ENCODE measurements at places on chromosomes 13 and 19.

DNA sequence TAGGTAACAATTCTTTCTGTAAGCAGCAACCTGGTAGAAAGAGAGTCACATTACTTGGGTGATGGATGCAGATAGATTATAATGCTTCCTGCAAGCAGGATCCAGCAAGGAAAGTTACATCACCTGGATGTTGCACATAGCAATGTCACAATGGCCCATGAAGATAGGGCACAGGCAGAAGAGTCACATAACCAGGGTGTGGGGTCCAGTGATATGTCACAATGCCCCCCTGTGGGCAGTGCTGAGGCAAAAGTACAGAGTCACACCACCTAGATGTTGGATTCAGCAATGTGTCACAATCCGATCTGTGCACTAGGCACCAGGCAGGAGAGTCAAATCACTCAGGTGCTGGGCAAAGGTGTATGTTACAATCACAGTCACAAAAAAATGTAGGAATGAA, 4.0 kb upstream of the ZNF43 start:
- DNase-seq = no peak

DNA sequence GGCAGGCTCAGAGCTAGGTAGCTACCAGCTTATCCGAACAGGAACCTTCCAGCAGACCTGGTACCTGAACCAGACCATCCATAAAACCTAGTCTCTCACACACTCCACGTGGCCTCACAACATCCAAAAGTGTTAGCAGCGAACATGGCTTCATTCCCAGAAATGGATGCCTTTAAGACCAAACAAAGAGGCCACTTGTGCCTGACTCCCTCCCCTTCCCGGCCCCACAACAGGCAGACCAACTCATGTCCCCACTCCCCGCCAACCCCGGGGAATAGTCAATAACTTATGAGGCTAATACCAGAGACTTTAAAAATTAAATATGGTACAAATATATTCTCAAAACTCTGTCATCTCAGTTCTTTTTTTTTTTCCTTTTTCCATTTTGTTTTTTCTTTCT, 46.2 kb downstream of the ZNF557 start:
- DNase-seq = no peak

- no peak for DNase-seq
Measured at GRCh38 chr19:48964205-48965039, 687 bp upstream of the FTL start.

GRCh38 chr19:7004313-7004931, 16.8 kb downstream of the MBD3L2B start:
- no peak for DNase-seq

- no peak for DNase-seq
Measured at GRCh38 chr13:110137680-110138009, 169.3 kb downstream of the COL4A1 start.

DNA sequence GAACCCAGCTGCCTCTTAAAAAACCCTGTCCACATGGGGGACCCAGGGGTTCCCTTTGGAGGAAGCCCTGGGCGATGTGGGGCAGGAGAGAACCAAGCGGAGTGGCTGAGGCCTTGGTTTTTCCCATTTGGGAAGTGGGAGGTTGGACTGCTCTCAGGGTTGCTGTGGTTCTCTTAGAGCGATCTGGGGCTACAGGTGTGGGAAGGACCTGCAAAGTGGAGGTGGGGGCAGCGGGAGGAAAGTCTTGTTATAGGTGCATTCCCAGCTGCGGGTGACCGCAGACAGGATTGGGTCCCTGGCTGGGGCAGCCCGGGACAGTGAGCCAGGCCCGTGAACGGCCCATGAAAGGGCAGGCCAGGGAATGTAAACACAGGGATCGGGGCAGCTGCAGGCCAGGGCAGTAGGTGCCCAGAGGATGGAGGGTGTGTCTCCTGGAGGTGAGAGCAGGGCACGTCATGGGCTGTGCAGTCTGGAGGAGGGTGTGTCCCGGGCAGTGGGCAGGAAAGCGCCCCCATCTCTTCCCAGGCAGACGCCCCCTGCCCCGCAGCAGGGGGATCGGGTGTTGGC, 814 bp downstream of the SLC25A23 start:
- no peak for DNase-seq

DNA sequence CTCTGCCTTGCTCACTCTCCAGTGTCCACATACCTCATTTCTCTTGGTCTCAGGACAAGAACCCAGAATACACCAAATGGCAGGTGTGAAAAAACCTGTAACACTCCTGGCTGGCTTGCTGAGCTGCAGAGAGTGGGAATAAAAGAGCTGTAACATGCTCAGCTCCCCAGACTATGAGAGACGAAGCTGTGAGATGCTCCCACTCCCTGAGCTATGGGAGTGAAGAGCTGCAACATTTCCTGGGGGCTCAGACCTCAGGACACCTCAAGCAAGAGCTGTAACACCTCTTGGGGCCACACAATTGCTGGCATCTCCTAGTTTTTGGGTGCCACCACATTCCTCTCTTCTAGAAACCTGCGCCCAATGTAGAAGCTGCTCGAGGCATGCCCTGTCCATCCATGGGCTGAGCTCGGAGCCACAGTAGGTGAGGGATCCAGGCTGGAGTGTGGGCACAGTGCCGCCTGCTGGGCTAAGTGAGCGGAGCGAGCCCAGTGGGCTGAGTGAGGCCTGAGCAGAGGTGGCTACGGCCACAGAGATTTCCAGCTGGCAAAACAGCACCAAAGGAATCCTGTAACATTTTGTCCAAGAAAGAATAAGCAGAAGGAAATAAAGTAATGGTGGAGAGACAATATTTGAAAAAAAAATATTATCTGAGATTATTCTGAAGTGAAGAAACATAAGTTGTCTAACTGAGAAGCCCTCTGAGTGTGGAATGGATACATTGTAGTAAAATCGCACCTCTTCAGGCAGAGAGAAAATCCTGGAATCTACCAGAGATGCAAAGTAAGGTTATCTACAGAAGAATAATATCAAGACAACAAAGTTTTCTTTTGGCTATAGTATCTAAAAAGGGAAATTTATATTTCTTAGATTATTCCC, 186.2 kb upstream of the PCDH9 start:
- no peak for DNase-seq

- DNase-seq = no peak
Measured at GRCh38 chr19:58394821-58395219, 636 bp upstream of the RNF225 start.

DNA sequence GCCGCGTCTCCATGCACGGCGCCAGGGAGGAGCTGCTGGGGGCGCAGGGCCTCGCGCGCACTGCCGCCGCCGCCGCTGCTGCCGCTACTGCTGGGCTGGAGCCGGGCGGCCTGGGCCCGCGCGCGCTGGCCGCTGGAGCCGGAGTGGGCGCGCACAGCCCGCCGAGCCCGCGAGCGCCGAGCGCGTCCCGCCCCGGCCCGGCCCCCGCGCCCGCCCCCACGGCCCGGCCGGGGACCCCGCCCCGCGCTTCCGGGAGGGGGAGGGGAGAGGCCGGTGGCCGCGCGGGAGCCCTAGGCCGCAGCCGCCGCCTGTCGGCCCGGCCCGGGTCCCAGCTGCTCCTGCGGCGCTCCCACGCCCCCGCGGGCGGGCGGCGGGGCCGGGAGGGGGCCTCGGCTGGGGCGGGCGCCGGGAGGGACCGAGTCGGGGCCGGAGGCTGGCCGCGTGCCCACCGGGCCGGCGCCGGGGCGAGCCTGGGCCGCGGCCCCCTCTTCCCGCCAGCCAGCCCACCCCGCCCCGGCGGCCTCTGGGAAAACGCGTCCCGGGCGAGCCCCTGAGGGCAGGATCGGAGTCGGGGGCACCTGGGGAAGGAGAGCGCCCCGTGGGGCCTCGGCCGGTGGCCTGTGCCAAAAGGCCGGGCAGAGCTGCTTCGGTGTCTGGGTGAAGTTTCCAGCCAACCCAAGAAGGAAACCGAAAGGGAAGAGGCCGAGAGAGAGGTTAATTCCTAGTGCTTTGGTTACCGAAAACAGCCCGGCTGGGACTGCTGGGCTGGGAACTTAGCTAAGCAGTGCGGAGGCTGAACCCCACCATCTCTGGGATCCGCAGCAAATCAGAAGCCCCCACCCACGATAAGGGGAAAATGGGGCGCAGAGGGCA, at the start of gene STK24:
TSS of gene STK24 (minus strand) at position 145 of the 873 bp plus-strand sequence. CDS start 321 bp downstream, outside the sequence.
- peak; percentile 49 for DNase-seq

DNA sequence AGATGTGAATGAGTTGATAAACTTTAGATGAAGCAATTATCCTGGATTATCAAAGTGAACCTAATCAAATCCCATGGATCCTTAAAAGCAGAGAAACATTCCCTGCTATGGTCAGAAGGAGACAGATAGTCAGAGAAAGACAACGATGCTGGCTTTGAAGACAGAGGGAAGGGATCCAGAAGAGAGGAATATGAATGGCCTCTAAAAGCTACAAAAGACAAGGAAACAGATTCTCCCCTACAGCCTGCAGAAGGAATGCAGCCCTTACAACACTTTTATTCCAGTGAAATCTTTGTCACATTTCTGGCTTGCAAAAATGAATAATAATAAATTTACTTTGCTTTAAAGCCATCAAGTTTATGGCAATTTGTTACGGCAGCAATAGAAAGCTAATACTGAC, 1164.2 kb downstream of the PCDH17 start:
- no peak for DNase-seq
